Type B pancreatic cell (in vitro differentiated cells): ENCODE measurements at places on chromosomes 3 and 15.

DNA sequence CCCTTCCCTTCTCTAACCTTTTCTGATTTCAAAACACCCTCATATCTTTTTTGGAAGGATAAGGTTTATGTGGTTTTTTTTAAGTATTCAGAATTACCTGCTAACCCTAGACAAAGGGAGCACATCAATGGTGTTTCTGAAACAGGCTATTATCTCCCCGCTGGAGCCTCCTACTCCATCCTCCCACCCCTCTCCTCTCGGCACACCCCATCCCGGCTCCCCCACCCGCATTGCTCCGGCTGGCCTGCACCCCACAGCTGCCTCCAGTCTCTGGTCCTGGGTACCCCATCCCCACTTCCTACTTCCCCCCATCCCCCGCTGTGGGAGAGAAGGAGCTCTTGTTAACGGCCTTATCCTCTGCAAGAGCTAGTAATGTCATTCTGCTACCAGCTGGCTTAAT is 59.2 kb downstream of the PDIA5 start:
- peaks cover 22% of the 10 kb centered on the region for H3K4me1 ChIP-seq
- H3K36me3 ChIP-seq: peaks cover 20% of the 10 kb centered on the region
- DNase-seq: no peak
- H3K27me3 ChIP-seq: no peaks in the 10 kb centered on the region
- H3K4me3 ChIP-seq: no peak overlapping the region

DNA sequence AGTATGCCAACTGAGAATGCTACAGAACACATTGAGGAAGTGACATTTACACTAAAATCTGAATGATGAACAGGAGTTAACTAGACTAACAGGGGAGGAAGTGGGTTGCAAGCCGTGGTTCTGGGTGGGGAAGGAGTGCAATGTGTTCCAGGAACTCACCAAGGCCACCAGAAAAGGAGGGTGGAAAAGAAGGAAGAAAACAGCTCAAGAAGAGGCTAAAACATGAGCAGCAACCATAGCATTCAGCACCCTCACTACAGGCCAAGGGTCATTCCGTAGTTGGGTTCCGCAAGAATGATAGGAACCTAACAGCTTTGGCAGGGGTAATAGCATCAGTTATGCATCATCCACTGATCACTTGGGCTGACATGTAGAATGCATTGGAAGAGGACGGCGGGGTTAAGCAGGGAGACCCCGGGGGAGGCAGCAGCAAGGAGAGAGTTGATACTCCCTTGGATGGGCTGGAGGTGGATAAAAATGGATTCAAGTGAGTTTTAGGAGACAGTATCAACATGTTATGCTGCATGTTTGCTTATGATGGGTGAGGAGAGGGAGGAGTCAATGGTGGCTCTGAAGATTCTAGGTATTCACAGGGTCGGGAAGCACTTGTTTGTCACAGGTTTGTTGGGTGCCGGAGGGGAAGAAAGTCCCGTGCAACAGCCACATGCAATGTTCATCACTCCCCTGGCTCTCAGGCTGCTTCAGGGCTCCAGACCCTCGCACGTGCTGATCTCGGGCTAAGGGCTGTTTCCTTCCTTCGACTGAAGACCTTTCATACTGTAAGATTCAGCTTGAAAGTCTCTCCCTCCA is 53.2 kb downstream of the LIPC start:
- H3K36me3 ChIP-seq: no peaks in the 10 kb centered on the region
- H3K4me3 ChIP-seq: no peak overlapping the region
- H3K4me1 ChIP-seq: peaks cover 29% of the 10 kb centered on the region
- no peaks in the 10 kb centered on the region for H3K27me3 ChIP-seq
- no peak for DNase-seq
- no peak overlapping the region for H3K27ac ChIP-seq

DNA sequence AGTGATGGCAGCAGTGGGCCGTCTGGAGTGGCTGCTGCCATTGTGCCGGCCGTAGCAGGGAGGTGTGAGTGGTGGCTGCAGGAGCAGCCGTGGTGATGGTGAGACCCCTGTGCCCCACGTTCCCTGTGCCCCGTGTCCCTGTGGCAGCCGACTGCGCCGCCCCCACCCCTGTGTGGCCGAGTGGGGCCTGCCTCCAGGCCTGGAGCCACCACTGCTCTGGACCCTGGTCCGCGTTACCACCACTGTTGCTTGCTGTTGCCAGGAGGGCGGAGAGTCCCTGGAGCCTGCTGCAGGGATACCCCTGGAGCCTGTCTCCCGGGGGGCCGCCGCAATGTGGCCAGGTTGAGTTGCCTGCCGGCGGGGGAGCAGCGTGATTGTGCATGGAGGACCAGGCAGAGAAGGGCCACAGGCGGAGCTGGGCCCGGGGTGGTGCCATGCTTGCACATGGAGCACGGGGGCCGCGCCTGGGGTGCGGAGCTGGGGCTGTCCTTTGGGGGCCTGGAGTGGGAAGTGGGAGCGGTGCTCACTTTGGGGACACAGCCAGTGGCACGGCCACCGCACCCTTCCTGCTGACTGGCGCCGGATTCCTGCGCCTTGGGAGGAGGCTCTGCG is 50.1 kb downstream of the SLC6A20 start:
- no peaks in the 10 kb centered on the region for H3K4me1 ChIP-seq
- no peaks in the 10 kb centered on the region for H3K27me3 ChIP-seq
- H3K4me3 ChIP-seq: no peak overlapping the region
- peaks cover 6% of the 10 kb centered on the region for H3K36me3 ChIP-seq

- no peak overlapping the region for H3K4me3 ChIP-seq
- no peak overlapping the region for H3K27ac ChIP-seq
- H3K36me3 ChIP-seq: no peaks in the 10 kb centered on the region
Observed at GRCh38 chr15:77032052-77032646, 37.2 kb downstream of the PSTPIP1 start.

GRCh38 chr3:77421916-77422315 is 382.0 kb downstream of the ROBO2 start:
- H3K4me1 ChIP-seq: no peaks in the 10 kb centered on the region
- H3K36me3 ChIP-seq: no peaks in the 10 kb centered on the region
- H3K4me3 ChIP-seq: no peak overlapping the region
- no peaks in the 10 kb centered on the region for H3K27me3 ChIP-seq
- H3K27ac ChIP-seq: no peak overlapping the region

- no peaks in the 10 kb centered on the region for H3K27me3 ChIP-seq
- H3K4me1 ChIP-seq: peaks cover 30% of the 10 kb centered on the region
- H3K27ac ChIP-seq: peak overlapping the region; percentile 31
- DNase-seq: no peak
Observed at GRCh38 chr3:125163739-125164601, 48.6 kb downstream of the SLC12A8 start.

DNA sequence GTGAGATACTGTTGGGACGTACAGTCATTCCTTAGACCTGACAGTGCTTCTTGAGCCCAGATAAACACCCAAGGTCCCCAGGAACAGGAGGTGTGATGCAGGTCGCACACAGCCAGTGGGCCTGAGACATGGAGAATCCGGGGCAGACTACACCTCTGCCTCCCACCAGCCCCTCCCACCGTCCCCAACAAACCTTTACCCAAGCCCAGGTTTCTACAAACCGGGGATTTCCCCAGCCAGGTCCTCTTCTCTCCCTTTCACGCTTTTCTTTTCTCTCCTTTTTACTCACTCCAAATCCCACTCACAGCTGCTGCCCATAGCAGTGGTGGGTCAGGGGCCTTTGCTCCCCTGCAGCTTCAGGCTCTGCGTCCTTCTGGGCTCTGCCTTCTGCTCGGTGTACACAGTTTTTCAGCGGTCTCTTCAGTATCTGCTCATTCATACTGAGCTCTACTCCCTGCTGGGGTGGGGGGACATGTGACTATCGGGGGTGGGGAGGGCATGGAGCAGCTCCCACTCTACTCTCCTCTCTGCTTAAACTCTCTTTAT is 4.8 kb upstream of the PCSK6 start:
- no peak overlapping the region for H3K27ac ChIP-seq
- no peak overlapping the region for H3K4me3 ChIP-seq
- peaks cover 43% of the 10 kb centered on the region for H3K4me1 ChIP-seq
- DNase-seq: no peak
- H3K27me3 ChIP-seq: peaks cover 79% of the 10 kb centered on the region
- H3K36me3 ChIP-seq: no peaks in the 10 kb centered on the region

- H3K4me1 ChIP-seq: peaks cover 44% of the 10 kb centered on the region
- no peaks in the 10 kb centered on the region for H3K27me3 ChIP-seq
- H3K36me3 ChIP-seq: no peaks in the 10 kb centered on the region
- H3K4me3 ChIP-seq: no peak overlapping the region
- peak overlapping the region; percentile 33 for H3K27ac ChIP-seq
- no peak for DNase-seq
Observed at GRCh38 chr3:171953301-171954022, 85.9 kb upstream of the FNDC3B start.

DNA sequence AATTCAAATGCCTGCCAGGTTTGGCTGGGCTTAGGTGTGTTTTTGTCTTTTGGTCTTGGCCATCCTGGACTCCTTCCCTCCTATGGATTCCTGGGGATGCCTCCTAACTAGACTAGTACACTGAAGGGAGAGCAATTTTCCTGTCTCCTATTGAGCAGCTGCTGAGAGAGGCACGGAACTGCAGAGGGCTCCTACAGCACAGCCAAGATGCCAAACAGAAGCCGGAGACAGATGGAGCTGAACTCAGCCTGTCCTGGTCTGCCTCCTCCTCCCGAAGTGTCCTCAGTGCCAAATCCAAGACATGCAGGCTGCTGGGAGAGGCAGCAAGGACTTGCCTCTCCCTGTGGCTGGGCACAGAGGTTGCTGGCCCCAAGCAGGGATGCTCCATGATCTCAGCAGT is 256.6 kb upstream of the PROK2 start:
- no peak overlapping the region for H3K4me3 ChIP-seq
- no peak overlapping the region for H3K27ac ChIP-seq
- no peak for DNase-seq
- H3K27me3 ChIP-seq: peaks cover 29% of the 10 kb centered on the region
- peaks cover 17% of the 10 kb centered on the region for H3K4me1 ChIP-seq

DNA sequence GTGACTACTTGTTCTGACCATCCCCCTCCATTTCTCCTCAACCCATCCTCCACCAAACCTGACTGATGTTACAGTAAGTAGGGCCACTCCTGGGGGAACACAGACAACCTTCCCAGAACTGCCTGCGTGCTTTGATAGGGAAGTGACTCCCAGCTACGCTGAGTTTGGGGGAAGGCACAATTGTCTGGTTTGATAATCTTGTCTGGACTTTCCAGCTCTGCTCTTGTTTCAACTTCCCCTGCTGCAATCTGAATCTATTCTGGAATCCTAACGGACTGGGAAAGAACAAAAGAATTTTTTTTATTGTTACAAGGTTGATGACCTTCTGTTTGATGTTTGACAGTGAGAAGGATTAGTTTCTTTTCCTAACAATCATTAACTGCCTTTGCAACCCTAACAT is 895.6 kb downstream of the ROBO1 start:
- DNase-seq: no peak
- peaks cover 49% of the 10 kb centered on the region for H3K4me1 ChIP-seq
- H3K36me3 ChIP-seq: peaks cover 10% of the 10 kb centered on the region
- H3K27ac ChIP-seq: peak overlapping the region; percentile 13
- H3K4me3 ChIP-seq: peak overlapping the region; percentile 29

DNA sequence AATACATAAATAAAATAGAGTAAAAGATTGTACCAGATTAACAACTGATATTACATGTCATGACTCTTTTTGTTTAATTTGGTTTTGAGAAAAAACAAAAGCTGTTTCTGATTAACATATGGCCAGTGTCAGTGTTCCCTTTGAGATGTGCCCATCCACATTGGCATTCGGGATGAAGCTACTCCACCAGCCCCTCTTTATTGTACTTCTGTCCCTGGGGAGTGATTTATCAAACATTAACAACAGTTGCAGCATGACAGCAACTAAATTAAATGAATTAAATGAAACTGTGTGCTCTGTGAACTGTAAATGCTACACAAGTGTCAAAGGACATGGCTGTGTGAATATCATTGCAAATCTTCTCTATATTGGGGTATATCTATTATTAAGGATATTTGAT is 25.9 kb upstream of the MTMR10 start:
- no peak overlapping the region for H3K4me3 ChIP-seq
- no peak overlapping the region for H3K27ac ChIP-seq
- no peak for DNase-seq
- no peaks in the 10 kb centered on the region for H3K36me3 ChIP-seq
- H3K4me1 ChIP-seq: peaks cover 6% of the 10 kb centered on the region
- H3K27me3 ChIP-seq: no peaks in the 10 kb centered on the region

DNA sequence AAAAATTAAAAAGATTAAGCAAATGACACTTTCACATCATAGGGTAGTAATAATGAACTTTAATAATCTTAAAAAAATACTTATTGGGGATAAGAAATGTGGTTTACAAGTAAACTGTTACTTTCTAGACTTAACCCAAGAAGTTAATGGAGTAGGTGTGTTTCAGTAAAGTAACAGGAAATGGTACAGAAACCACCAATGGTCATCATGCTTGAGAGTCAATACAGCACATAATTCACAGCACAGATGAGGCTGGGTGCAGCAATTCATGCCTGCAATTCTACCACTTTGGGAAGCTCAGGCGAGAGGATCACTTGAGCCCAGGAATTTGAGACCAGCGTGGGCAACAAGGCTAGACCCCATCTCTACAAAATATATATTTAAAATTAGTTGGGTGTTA is 11.5 kb upstream of the USP50 start:
- H3K4me3 ChIP-seq: no peak overlapping the region
- DNase-seq: no peak
- peaks cover 5% of the 10 kb centered on the region for H3K36me3 ChIP-seq
- no peak overlapping the region for H3K27ac ChIP-seq
- H3K27me3 ChIP-seq: no peaks in the 10 kb centered on the region

- peaks cover 10% of the 10 kb centered on the region for H3K4me1 ChIP-seq
- no peaks in the 10 kb centered on the region for H3K27me3 ChIP-seq
- no peak overlapping the region for H3K27ac ChIP-seq
- peaks cover 16% of the 10 kb centered on the region for H3K36me3 ChIP-seq
- no peak for DNase-seq
Observed at GRCh38 chr15:57037548-57037947, 119.1 kb downstream of the TCF12 start.

- H3K4me1 ChIP-seq: no peaks in the 10 kb centered on the region
- no peak overlapping the region for H3K27ac ChIP-seq
- H3K36me3 ChIP-seq: no peaks in the 10 kb centered on the region
- H3K4me3 ChIP-seq: no peak overlapping the region
- no peak for DNase-seq
Observed at GRCh38 chr3:101189796-101190195, 130.6 kb downstream of the IMPG2 start.

DNA sequence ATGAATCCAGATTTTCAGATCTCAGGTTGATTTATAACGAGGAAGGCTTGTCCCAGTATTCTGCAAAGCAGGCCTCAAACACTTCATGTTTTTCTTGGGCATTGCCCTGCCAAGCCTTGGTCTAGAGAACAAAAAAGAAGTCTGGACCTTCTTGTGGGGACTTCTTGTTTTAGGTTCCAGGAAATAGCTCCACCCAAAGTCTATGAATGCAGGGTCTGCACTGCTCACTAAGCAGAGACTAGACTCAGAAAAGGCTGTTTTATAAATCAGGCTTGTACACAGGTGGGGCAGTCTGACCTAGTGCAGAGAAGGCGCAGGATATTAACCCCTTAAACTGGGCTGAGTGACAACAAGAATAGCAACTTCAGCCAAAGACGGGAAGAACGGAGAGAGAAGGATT is 44.3 kb downstream of the GLB1 start:
- peaks cover 23% of the 10 kb centered on the region for H3K36me3 ChIP-seq
- no peak overlapping the region for H3K4me3 ChIP-seq
- H3K4me1 ChIP-seq: no peaks in the 10 kb centered on the region
- no peaks in the 10 kb centered on the region for H3K27me3 ChIP-seq
